ENCODE measurements at places on chromosomes 11 and 22.

DNA sequence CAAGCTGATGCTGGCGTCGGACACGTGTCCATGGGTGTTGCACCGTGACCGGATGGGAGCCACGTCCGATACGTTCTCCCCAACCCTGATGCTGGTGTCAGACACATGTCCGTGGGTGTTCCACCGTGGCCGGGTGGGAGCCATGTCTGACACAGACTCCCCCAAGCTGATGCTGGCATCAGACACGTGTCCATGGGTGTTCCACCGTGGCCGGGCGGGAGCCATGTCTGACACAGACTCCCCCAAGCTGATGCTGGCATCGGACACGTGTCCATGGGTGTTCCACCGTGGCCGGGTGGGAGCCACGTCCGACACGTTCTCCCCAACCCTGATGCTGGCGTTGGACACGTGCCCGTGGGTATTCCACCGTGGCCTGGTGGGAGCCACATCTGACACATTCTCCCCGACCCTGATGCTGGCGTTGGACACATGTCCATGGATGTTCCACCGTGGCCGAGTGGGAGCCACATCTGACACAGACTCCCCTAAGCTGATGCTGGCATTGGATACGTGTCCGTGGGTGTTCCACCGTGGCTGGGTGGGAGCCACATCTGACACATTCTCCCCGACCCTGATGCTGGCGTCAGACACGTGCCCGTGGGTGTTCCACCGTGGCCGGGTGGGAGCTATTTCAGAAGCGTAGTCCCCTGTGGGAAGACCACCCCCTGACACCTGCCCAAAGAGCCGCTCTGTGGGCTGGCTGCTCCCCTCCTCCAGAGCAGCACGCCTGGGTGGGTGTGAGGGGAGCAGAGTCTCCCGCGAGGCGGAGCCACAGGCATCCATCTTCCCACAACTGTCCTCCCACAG is 20.0 kb downstream of the SELENOO start:
- DNase-seq = no peak

- no peak for DNase-seq
Measured at GRCh38 chr11:26285608-26286007, 46.3 kb upstream of the ANO3 start.

DNA sequence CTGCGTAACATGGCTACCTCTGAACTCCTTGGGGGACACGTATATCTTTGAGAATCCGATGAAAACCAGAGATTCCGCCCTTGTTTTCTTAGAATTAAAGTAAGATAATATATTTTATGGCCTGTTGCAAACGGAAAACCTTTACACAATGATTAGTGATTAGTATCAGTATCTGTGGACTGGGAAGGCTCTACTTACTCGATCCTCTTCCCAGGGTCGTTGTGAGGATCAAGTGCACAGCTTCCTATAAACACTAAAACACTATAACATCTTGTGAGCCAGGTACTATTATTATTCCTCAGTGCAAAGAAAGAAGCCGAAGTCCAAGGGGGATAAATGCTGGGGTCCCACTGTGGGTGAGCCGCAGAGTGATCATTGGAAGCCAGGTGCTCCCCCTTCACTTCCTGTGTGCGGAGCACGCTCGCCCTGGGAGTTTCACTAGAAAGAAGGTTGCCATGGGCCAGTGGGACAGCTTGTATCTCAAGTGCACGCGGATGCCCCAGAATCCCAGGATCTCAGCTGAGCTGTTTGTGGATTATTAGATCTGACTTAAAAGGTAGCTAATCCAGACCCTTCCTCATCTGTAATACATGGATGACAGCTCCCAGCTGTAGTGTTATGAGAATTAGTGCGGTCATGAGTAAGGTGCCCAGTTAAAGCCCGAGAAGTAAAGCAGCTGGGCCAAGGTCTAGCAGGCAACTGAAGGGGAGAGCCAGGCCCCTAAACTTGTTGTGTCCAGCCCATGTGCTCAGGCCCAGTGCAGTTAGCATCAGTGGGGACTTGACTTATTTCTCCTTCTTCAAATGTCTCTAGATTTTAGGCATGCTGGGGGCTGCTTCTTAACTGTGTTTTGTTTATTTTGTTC is 839 bp downstream of the CBY1 start:
- DNase-seq = no peak

DNA sequence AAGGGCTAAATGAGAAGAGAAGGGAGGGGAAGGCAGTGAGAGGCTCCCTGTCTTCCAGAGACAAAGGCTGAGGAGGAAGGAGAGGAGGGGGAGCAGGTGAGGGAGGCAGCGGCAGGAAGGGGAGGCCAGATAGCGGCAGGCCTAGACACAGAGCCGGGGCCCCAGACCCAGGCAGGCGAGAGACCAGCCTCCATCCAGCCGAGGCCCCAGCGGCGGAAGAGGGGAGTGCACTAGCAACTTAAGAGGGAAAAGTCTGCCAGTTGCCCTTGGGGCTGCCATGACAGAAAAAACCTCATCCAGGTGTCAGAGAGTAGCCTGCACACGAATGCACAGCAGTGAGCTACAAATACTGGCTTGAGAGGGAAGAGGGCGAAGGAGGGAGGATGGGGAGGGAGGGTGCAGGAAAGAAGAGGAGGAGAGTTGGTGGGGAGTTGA is 46.7 kb downstream of the IGLL1 start:
- DNase-seq = no peak
